ENCODE measurements at places on chromosomes 13 and 19. TPM values are rescaled to one million over a fixed set of nuclear protein-coding genes. Genes with fewer than 3 reads are reported as not detected.

- DNase-seq, result no peak
These were observed 80.1 kb downstream of the ZNF486 start for GRCh38 chr19:20247016-20247683.

DNA sequence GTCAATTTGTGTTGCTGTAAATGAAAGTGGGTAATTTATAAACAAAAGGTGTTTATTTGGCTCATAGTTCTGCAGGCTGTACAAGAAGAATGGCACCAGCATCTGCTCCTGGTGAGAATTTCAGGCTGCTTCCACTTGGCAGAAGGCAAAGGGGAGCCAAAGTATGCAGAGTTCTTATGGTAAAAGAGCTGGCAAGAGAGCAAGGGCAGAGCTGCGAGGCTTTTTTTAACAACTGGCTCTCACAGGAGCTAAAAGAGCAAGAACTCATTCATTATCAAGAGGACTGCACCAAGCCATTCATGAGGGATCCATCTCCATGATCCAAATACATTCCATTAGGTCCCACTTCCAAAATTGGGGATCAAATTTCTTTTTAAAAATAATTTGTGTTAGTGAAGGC is 1712.7 kb downstream of the SLITRK5 start:
- no peak for DNase-seq

GRCh38 chr19:29636553-29637360 is 28.5 kb upstream of the PLEKHF1 start:
- DNase-seq, result no peak

GRCh38 chr13:23652909-23653726 is 82.9 kb downstream of the TNFRSF19 start:
- no peak for DNase-seq

DNA sequence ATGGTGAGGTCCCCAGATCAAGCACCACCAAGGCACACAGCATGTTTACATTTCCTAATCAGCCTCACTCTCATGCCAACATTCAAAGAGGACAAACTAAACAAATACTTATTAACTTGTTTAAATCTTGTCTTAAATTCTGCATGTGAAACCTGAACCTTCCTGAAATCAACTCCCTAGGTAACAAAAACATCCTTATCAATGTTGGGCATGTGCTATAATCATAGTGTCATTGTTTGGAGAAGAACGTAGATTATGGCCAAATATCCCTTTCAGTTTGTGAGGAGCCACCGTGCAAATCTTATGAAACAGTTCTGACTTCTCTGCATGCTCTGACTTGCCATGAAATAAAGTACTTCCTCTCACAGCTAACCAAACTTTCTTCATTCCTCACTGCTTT is 123.8 kb downstream of the NDFIP2 start:
- no peak for DNase-seq

GRCh38 chr19:18613589-18614234 is 1.0 kb downstream of the TMEM59L start:
- no peak for DNase-seq

GRCh38 chr19:54436031-54436523 is 12.9 kb upstream of the LENG8 start:
- DNase-seq, result no peak

GRCh38 chr19:42292042-42292960 is 9.6 kb upstream of the PRR19 start:
- no peak for DNase-seq

- DNase-seq, result no peak
These were observed 1.5 kb upstream of the FXYD1 start for GRCh38 chr19:35136977-35137702.

CNN1 gene
- total RNA-seq, result 0.78 TPM

SIGLEC9 gene
- 0.43 TPM for total RNA-seq

RASGRP4 gene
- total RNA-seq, result not detected

SPIB gene
- total RNA-seq, result 0.14 TPM

SKA3 gene
- 28.6 TPM for total RNA-seq

N4BP2L1 gene
- total RNA-seq, result 2.2 TPM

NXNL1 gene
- not detected for total RNA-seq

Data from A172 (cell line).